Retinal pigment epithelial cell (primary cell): ENCODE measurements at places on chromosomes 3 and 15.

- DNase-seq: peak; percentile 58
Measured at GRCh38 chr3:124117486-124117885, 125.6 kb upstream of the ROPN1 start.

GRCh38 chr15:58590926-58591325 lies 158.6 kb downstream of the ADAM10 start:
- peak; percentile 62 for DNase-seq

GRCh38 chr3:58188173-58188564 lies 22.6 kb downstream of the DNASE1L3 start:
- no peak for DNase-seq

GRCh38 chr3:52218937-52219650 lies 6.4 kb downstream of the TLR9 start:
- DNase-seq: no peak

GRCh38 chr3:39716849-39717248 lies 92.6 kb upstream of the MYRIP start:
- no peak for DNase-seq

- DNase-seq: no peak
Measured at GRCh38 chr15:93027413-93027812, 61.6 kb downstream of the RGMA start.

DNA sequence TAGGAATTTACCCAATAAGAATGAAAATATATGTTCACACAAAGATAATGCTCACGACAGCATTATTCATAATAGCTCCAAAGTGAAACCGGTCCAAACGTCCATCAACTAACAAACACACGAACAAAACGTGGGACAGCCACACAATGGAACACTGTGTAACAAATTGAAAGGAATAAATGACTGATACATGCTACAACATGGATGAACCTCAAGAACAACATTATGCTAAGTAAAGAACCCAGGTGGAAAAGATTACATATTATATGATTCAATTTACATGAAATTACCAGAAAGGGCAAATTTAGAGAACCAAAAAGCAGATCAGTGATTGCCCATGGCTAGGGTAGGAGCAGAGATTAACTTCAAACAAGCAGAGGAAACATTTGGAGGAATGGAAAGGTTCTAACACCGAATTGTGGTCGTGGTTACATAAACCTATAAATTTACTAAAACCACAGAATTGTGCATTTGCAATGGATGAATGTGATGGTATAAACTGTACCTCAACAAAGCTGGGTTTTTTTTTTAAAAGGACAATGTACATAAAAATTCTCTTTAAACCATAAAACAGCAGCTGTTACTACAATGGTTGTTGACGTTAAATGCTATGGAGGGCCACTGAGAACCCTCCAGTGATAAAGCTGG lies 76.3 kb downstream of the XXYLT1 start:
- no peak for DNase-seq

DNA sequence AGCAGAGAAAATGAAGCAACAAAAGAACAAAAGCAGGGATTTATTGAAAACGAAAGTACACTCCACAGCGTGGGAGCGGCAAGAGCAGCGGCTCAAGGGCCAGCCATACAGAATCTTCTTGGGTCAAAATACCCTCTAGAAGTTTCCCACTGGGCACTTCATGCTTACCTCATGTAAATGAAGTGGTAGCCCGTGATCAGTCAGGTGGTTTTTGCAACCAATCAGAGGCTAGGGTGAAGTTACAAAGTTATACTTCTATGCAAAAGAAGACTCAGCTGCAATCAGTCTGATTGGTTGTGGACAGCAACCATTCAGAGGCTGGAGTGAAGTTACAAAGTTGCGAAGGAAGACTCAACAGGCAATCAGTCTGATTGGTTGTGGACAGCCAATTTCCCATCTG lies 37.8 kb upstream of the TRH start:
- peak; percentile 25 for DNase-seq

- DNase-seq: no peak
Measured at GRCh38 chr3:45684327-45684892, 4.8 kb upstream of the SACM1L start.

GRCh38 chr3:55489798-55490132 lies 2.7 kb upstream of the WNT5A start:
- DNase-seq: no peak

- no peak for DNase-seq
Measured at GRCh38 chr15:97652041-97652440, 308.5 kb upstream of the ARRDC4 start.

- no peak for DNase-seq
Measured at GRCh38 chr3:55486857-55487380, at the start of gene WNT5A. TSS of gene WNT5A (minus strand) at chr3:55487306. CDS start at chr3:55486985, 321 bp downstream.

- no peak for DNase-seq
Measured at GRCh38 chr15:63950911-63951481, 95.3 kb downstream of the DAPK2 start.
